Vagina (tissue), 2 donors: ENCODE measurements at places on chromosomes 16 and 17.
A peak's percentile ranks its signal among the peaks of the same experiment; 100 is the strongest.

DNA sequence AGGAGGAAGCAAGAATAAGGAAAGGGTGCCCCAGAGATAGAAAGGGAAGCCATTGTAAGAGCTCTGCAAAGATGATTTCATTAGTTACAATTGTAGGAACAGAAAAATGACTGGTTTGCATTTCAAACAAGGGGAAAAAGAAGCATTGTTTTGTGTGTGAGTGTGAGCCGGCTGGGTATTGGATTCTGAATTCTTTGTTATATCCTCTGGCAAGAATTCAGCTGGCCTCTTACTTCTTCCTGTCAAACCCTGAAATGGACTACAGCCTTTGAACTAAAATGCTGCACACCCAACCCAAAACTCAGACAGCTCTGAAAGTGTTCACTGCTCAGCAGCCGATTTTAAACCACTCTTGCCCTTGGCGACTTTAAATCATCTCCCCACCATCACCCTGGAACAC is 461.3 kb downstream of the PMP22 start:
- DNase-seq: no peak

- no peak for DNase-seq
Measured at GRCh38 chr17:61803216-61803615, 60.1 kb downstream of the BRIP1 start.

GRCh38 chr16:17647879-17648872 is 177.4 kb upstream of the XYLT1 start:
- DNase-seq: no peak

DNA sequence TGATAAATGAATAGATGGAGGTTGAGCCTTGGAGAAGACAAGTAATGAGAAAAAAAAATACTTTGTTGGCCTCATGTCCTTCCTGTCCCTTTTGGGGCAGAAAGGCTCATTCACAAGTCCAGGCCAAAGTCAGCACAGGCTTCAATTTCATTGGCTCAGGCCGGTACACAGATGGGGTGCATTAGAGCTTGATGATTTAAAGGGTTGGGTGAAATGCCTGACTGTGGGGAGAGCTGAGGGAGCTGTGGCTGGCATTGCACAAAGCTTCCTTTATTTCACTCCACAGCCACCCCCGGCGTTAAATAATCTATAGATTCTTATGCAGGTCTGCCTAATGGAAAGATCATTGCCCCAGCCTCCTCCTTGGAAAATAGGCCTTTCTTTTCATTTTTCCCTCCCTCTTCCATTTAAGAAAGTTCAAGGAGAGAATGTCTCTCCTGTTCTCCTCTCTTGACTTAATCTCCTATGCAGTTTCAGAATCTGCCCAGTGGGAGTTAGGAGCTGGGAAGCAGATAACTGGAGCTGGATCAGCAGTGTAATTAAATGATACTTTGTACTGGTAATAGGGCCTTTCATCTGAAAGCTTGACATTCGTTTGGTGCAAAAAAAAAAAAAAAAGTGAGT is 24.4 kb downstream of the YPEL2 start:
- no peak for DNase-seq

GRCh38 chr17:77697480-77698400 is 260.8 kb upstream of the TNRC6C start:
- no peak for DNase-seq

DNA sequence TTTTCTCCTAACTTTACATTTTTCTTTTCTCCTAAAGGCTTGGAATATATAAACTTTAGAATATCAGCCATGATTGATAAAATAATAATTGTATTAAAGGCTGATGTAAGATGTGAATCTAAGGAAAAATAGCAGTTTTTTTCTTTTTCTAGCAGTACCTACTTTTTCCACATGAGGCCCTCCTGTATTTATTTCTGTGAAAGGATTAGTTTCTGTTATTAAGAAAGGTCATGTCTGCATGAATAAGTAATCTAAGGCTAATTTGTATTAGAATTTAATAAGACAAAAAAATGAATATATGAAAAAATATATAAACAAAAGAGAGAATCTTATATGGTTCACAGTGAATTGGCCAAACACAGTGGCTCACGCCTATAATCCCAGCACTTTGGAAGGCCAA is 85.3 kb downstream of the STXBP4 start:
- DNase-seq: no peak

GRCh38 chr16:19162085-19162484 is 6.0 kb upstream of the SYT17 start:
- no peak for DNase-seq

- DNase-seq: no peak
Measured at GRCh38 chr16:21157632-21158031, 842 bp upstream of the LDAF1 start.

- no peak for DNase-seq
Measured at GRCh38 chr17:65235284-65235683, 98.1 kb downstream of the RGS9 start.

- no peak for DNase-seq
Measured at GRCh38 chr17:65100316-65101140, 36.6 kb upstream of the RGS9 start.

- DNase-seq: no peak
Measured at GRCh38 chr16:31508706-31509195, 560 bp upstream of the RUSF1 start.

GRCh38 chr17:39599004-39599664 is 8.6 kb downstream of the NEUROD2 start:
- DNase-seq: no peak

- DNase-seq: no peak
Measured at GRCh38 chr16:10138881-10139280, 43.3 kb downstream of the GRIN2A start.

DNA sequence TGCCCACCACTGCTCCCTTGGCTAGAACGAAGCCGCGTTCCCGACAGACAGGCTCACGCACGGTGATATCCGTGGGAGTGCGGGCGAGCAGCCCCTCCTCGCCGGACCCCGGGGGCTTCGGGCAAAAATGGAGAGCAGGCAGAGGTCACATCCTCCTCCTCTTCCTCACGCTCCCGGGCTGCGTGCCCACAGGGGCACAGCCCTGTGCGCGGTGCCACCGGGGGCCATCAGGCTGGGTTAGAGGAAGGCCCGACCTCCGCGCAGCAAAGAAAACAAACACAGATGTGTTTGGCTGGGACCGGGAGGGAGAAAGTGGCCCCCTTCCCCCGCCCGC is 519 bp upstream of the NTN1 start:
- DNase-seq: no peak

DNA sequence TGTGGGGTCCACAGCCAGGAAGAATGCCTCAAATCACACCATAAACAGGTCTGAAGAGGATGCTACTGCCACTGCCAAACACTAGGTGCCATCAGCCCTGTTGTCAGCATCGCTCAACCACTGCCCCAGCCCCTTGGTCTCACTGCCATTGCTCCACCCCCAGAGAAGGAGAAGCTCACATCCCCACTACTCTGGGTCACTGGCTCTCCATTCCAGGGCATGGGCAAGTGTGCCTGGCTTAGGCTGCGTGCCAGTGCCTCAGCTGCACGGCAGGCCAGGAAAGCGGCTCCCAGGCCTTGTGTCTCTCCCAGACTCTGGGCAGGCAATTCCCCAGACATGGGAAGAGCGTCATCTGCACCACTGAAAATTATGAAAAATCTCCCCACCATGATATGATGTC is 1.2 kb upstream of the IGSF6 start:
- DNase-seq: no peak

GRCh38 chr17:74245145-74245831 is 28.7 kb upstream of the DNAI2 start:
- no peak for DNase-seq

DNA sequence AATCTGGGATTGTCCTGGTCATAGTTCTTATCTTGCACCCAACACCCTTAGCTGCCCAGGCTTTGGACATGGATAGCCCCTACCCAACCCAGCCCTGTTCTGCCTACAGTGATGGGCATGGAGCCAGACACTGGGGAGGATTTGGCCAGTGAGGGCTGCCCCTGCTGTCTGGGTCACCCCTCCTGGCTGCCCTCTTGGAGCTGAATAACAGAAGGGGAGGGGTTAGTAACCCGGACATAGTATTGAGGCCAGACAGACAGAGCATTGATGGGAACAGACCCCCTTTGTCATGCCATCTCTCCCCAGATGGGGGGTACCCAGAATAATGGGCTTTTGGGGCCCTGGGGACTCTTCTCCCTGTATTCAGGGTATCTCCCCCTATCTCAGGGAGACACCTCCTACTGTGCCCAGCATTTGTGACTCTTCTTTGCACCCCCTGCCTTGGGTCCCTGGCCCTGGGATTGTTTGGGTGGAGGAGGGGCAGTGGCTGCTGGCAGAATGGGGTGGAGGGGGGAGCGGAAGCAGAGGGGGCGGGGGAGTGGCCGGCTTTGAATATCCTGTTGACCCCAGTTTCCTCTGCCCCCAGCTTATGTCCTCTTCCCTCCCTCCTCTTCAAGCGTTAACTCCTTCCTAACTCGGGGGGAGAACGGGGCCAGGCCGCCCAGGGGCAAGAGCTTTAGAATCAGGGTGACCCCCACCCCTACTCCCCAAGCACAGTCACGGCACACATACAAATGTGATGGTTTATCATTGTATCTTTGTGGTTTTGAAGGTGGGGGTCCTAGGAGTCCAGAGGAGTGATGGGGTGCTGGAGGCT is 17.0 kb downstream of the GJD3 start:
- no peak for DNase-seq

DNA sequence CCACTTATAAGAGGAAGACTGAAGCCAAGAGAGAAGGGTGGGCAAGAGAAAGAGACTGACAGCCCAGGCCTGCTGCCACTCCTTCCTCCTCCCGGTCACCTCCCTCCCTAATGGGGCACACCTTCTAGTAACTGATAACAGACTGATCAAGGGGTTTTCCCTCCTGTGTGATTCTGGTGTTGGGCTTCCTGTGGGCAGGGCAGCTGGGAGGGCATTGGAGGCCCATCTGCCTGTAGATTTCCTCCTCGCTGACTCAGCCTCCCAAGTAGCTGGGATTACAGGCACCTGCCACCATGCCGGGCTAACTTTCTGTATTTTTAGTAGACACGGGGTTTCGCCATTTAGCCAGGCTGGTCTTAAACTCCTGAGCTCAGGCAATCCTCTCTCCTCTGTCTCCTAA is 16.2 kb downstream of the CA4 start:
- DNase-seq: peak; percentile 89

DNA sequence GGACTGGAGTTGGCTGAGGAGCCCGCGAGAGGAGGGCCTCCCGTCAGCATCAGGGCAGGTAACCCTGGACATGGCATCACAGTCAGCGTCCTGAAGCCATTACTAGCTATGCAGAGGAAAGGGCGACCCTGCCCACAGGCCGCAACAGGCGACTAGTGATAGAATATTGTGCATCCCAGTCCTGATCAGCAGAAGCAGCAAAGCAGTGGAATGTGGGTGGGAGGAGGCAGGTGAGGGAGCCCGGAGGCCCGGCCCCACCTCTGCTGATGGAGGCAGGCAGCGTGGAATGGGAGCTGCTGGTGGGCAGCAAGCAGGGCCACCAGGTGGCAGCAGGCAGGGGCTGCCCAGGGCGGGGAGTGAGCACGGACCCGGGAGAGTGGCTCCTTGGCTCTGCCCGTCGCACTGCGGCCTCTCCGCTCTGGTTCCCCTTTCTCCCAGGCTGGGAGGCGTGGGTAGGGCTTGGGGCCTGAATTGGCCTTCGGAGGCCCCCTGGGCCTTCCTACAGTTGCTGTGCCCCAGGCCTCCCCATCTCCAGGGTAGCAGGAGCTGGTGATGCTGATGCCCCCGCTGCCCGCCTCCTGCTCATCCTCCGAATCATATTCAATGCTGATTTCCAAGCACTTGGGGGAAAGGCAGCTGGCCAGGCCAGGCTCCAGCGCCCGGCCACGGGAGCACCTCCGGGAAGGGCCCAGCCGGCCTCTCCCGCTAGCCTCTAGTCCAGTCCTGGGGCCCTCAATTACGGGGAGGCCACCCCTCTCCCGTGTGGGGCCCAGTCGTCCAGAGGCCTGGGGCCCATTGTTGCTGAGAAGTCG is 20.2 kb downstream of the TSPOAP1 start:
- no peak for DNase-seq

DNA sequence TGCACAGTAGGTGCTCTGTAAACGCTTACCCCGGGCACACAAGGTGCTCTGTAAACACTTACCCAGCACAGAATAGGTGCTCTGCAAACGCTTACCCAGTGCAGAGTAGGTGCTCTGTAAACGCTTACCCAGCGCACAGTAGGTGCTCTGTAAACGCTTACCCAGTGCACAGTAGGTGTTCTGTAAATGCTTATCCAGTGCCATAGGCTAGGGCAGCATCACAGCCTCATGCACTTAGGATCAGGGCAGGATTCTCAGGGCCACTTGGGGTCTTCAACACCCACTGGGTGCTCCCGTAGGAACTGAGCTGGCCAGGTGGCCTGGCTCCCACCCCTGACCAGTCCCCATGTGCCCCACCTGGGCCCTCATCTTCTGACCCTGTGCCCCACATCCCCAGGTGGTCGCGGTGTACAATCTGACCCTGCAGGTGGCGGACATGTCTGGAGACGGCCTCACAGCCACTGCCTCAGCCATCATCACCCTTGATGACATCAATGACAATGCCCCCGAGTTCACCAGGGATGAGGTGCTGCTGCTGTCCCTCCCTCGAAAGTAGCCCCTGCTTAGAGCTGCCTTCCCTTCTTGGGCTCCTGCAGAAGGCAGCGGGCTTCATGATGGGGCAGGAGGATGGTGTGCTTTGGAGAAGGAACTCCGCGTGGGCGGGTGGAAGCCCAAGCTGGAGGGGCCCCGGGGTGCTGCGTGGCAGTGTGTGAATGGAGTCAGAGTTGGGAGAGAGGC is 13.1 kb downstream of the SLC22A31 start:
- no peak for DNase-seq

DNA sequence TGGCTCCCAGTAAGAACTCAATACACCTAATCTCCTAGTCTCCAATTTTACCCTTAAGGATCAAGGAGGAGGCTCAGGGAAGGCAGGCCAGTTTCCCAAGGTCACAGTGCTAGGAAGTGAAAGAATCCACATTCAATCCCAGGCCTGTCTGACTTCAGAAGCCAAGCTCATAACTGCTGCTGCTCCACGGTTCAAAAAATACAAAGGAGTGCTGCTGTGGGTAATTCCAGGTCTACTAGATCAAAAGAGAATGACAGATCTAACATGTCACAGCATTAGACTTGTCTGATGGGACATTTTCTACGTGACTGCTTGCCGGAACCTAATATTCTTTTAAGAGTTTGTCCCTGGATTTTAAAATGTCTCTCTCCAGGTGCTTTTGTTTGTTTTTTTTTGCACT is 48.8 kb upstream of the IRX6 start:
- DNase-seq: no peak

DNA sequence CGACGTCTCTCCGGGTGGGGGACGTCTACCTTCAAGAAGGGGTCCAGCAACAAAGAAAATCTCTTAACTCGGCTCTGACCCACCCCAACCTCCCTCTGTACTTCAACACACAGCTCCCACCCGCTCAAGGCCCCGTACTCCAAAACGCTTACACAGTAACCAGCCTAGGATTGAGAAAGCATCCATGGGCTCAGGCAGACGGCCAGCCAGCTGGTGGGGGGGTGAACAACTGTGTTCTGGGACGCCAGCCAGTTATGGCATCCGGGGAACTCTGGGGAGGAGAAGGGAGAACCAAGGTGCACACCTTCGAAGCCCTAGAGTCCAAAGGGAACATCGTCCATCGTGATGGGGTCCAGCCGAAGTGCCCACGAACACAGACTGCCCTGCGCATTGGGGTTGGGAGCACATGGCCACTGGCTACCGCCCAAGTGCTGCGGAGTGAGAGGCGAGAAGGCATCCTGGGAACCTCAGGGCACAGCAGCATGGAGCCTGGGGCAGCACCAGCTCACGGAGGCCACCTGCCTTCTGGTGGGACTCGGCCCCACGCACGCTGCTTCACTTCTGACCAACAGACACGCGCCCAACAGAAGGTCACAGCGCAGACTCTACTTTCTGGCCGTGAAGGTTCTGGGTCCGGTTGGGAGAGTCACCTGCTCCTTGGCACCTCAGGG is 14.3 kb downstream of the SLC16A3 start:
- no peak for DNase-seq
